ENCODE measurements at places on chromosomes 12 and 14.

DNA sequence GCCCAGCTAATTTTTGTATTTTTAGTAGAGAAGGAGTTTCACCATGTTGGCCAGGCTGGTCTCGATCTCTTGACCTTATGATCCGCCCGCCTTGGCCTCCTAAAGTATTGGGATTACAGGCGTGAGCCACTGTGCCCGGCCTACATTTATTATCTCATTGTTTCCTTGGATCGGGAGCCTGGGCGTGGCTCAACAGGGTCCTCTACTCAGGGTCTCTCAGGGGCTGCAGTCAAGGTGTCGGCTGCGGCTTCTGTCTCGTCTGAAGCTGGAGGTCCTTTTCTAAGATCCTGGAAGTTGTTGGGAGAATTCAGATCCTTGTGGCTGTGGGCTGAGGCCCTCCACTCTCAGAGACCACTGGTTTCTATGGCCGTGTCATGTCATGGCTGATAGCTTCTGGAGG lies 65.5 kb upstream of the SCN8A start:
- ATAC-seq = no peak

DNA sequence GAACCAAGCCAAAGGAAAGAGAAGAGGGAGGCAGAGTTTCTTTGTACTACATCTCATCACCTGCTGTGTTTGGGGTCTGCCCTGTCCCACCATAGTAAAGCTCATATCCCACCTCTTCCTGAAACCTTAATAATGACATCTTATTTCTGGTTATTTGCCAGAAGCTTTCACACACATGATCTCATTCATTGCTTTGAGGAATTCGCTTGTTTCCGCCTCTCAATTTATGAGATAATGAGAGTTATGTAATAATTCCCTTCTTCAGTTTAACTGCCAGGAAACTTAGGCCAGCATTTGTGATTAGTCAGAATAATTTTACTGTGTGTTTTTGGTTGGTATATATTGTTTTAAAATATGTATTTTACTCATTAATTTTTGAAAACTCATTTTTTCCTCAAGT lies 205.2 kb downstream of the CACNA1C start:
- ATAC-seq = no peak

GRCh38 chr12:5222011-5222461 lies 178.4 kb downstream of the KCNA5 start:
- ATAC-seq = no peak

DNA sequence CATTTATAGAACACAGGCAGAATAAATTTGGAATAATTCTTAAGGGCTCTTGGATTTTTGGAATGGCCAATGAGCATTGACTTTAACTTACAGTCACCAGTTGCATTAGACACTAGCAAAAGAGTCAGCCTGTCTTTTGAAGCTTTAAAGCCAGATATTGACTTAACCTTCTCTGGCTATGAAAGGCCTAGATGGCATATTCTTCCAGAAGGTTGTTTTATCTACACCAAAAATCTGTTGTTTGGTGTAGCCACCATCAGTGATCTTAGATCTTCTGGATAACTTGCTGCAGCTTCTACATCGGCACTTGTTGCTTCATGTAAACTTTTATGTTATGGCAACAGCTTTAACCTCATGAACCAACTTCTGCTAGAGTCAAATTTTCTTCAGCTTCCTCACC lies 10.4 kb downstream of the PCNX1 start:
- ATAC-seq = no peak

GRCh38 chr14:54881235-54881760 lies 21.3 kb downstream of the GCH1 start:
- ATAC-seq = peak; percentile 62

GRCh38 chr12:128513331-128513730 lies 246.4 kb downstream of the TMEM132C start:
- no peak for ATAC-seq

GRCh38 chr14:74698465-74698864 lies 14.4 kb downstream of the AREL1 start:
- ATAC-seq = no peak

DNA sequence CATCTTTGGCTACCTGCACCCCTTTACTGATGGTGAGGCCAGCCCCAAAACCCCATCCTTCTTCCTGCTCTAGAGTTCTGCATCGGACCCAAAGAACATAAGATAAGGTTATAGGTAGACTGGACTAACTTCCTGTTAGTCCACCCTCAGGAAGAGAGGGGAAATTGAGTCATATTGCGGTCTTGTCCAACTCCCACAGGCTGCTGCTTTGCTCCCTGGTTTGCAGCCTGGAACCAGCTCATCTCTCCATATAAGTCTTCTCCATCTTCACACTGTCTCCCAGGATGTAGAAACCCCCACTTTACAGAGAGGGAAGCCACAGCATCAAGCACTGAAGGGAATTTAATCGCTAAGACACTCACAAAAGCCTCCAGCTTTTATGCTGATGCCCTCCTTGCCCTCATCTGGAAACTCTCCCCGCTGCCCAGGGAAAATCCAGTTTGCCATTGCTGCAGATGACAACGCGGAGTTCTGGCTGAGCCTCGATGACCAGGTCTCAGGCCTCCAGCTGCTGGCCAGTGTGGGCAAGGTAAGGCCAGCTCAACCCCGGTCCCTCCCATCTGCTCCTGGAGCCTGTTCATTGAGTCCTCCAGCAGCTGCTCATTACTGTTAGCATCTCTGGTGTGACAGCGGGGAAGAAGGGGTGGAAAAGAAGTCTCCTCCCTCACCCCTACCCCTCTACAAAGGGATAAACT lies 85.3 kb downstream of the B4GALNT3 start:
- ATAC-seq = no peak

GRCh38 chr12:91070936-91071335 lies 13.1 kb upstream of the KERA start:
- no peak for ATAC-seq

GRCh38 chr12:24945039-24945438 lies 3.9 kb downstream of the BCAT1 start:
- ATAC-seq = no peak

- ATAC-seq = no peak
Measured at GRCh38 chr12:82182601-82183190, 175.5 kb downstream of the CCDC59 start.

- ATAC-seq = no peak
Measured at GRCh38 chr14:71395151-71395604, 487.9 kb downstream of the PCNX1 start.

DNA sequence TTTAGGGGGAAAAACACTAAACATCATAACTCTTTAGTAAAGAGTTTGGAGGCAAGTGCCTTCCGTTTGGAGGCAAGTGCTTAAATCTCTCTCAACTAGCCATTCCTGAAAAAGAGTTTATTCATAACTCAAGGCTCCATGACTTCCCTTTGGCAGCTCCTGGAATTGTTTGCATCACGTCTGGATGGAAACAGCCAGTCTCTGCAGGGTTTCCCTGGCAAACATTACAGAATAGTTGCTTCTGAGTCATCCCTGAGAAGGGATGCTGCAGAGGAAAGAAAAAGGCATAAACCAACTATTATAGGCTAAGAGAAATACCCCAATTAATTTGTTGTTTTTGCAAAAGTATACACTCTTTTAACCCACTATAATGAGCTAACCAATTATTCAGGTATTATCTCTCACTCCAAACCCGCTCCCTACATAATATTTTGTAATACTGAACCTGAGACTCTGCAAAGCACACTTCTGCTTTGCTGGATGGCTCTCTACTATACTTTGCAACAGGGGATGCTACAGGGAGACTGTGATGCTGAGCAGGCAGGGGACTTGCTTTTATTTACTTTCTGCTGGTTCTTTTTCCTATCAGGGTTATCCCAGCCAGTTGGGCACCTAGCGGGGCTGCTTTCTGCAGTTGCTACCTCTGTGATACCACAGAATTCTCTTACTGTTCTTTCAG lies 497.7 kb downstream of the FUT8 start:
- no peak for ATAC-seq

DNA sequence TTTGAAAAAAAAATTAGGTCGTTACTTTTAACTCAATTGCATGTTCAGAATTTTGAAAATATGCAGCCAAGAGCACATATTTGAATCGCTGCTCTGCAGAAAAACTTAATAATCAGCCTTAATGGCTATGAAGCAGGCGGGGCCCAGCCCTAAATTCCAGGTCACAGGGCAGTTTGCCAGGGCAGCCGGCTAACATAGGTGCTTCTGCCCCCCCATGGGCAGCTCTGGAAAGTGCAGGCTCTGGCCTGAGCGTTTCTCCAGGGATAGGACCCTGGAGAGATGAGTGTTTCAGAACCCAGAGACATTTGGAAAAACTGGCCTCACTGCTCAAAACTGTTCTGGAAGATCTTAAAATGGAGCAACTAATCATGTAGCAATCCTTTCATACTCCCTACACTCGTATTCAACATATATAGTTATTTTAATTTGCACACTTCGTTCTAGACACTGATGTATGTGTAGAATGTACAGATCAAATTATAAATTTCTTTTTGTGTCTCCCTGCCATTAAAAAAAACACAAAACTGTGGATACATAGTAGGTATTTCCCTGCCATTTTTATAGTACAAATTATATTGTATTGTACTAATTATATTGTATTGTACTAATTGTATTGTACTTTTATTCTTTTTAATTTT lies 26.0 kb upstream of the PTGR2 start:
- ATAC-seq = peak; percentile 95

GRCh38 chr12:31324845-31325523 lies 966 bp downstream of the SINHCAF start:
- ATAC-seq = peak; percentile 28

DNA sequence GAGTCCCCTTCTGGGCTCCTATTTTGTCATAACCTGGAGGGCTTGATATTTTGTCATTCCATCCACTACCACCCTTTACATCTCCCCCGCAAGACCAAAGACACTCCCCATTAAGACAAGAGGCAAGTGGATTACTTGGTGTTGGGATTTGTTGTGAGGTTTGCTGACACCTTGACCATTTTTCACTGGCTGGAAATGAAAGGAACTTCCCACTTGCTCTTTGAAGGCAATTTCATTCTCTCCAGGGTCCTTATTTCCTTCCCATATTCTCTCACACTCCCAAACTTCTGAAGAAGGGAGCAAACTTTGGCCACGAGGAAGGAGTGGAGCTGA lies 14.9 kb downstream of the AGAP2 start:
- ATAC-seq = no peak

DNA sequence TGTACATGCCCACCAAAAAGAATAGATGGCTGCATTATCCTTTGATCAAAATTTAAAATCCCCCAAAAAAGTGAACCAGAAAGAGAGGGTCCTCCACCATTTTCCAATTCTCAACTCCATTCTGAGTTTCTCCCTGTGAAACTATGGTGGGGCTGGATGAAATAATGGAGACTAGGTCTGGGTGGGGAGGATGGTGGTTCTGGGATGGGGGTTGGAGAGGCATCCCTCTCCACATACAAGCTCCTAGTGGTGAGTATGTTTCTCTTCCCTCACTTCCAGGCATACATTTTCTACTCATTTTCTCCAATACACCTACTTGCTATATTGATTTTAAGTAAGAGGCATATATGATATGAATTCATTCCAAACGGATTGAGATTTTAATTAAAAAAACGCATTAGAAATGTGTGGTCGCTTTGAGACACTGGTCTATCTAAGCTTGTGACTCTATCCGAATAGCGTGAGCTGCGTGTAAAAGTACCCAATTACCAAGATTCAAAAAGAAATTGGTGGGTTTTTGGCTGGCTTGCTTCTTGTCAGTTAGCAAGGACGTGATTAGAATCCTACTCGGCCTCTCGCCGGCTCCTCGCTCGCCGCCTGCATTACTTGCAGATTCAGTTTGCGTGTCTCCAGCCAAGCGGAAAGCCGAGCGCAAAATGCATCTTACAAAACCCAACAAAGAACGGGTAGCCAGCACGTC lies 3.4 kb downstream of the ASCL1 start:
- no peak for ATAC-seq

- no peak for ATAC-seq
Measured at GRCh38 chr14:101104485-101104884, 201.0 kb upstream of the RTL1 start.

- no peak for ATAC-seq
Measured at GRCh38 chr12:109170324-109170723, 53.9 kb downstream of the ACACB start.

- peak; percentile 91 for ATAC-seq
Measured at GRCh38 chr14:60862283-60862682, 118.6 kb downstream of the TRMT5 start.

DNA sequence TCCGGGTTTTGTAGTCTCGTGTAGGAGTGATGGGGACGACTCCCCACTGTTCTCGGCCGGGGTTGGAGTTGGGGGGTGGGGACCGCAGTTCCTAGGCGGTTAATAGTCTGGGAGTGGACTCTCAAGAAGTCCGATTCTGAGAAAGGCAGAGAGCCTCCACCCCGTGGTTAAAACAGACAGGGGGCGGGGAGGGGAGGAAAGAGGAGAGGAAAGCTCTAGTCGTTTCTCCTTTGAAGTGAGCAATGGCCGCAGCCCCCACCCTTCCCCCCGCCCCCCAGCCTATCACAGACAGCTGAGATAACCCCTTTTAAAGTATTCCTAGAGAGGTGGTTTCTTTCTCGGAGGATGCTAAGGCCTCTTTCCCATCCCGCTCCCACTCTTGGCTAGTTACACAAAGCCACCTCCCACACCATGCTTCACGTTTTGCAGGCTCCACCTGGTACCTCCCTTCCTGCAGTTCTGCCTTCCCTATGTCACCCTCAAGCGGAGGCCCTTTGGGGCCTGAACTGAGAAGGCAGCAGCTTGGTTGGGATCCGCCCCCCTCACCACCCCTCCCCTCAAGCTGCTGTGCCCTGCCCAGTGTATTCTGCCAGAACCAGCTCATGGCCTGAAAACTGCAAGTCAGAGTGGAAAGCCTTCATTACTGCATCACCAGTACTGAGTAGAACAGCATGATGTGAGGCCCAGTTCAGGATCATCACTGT lies 853 bp downstream of the USP5 start:
- ATAC-seq = peak; percentile 42

- ATAC-seq = no peak
Measured at GRCh38 chr12:627863-628741, 35.1 kb downstream of the NINJ2 start.

DNA sequence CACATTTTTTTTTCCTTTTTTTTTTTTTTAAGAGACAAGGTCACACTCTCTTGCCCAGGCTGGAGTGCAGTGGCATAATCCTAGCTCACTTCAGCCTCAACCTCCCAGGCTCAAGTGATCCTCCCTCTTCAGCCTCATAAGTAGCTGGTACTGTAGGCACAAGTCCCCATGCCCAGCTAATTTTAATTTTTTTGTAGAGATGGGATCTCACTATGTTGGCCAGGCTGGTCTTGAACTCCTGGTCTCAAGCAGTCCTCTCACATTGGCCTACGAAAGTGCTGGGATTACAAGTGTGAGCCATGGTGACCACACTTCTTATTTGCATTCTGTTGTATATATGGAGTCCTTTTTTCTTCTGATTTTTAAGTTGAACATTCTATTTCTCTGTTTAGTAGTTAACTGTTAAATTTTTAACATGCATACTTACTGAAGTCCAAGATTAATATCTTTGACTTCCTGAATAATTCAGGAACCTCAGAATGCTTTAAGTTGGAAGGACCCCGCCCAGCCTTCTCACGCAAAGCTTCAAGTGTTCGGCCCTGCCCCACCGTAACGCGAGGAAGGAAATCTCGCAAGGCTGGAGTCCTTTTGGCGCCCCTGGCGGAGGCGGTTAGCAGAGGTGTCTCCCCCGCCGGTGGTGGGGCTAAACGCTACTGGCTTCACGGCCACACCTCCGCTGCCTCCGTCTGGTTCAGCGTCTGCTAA lies 21.6 kb downstream of the SPATS2 start:
- no peak for ATAC-seq

Data from esophagus mucosa (tissue), 1 donor.